Adrenal gland (tissue), 19 donors: ENCODE measurements at places on chromosomes 6 and 20.
A peak's percentile ranks its signal among the peaks of the same experiment; 100 is the strongest.

- no peaks in the 10 kb centered on the region for H3K36me3 ChIP-seq
- H3K4me3 ChIP-seq, result peak overlapping the region; percentile 44
- no peaks in the 10 kb centered on the region for H3K27me3 ChIP-seq
- no peak overlapping the region for H3K27ac ChIP-seq
These were observed 898 bp downstream of the LAMA4 start for GRCh38 chr6:112253498-112253840.

GRCh38 chr20:58717278-58718091 is 24.9 kb downstream of the NPEPL1 start:
- DNase-seq, result peak; percentile 9
- no peaks in the 10 kb centered on the region for H3K27me3 ChIP-seq
- no peaks in the 10 kb centered on the region for H3K4me1 ChIP-seq
- H3K36me3 ChIP-seq, result no peaks in the 10 kb centered on the region
- no peak overlapping the region for H3K4me3 ChIP-seq

DNA sequence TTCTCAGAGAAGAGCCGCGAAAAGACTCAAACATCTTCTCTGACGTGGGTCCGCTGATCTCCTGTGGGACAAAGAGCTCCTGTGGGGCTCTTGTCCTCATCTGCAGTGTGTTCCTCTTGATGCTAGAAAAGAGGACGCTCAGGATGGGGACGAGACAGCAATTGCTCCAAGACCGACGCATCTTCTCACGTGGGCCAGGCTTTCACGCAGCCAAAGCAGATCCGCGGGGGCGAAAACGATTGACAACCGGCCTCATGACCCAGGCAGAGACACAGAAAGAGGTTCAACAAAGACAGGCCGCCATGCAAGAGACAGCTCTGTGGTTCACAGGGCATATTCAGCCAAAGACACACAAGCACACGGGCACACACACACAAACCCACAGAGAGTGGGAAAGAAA is 971.8 kb upstream of the DEFB115 start:
- no peaks in the 10 kb centered on the region for H3K36me3 ChIP-seq
- H3K27me3 ChIP-seq, result no peaks in the 10 kb centered on the region
- no peak overlapping the region for H3K27ac ChIP-seq
- no peaks in the 10 kb centered on the region for H3K4me1 ChIP-seq

- no peak for DNase-seq
- H3K4me3 ChIP-seq, result no peak overlapping the region
- H3K27ac ChIP-seq, result no peak overlapping the region
- H3K4me1 ChIP-seq, result no peaks in the 10 kb centered on the region
- H3K36me3 ChIP-seq, result no peaks in the 10 kb centered on the region
These were observed 126.0 kb downstream of the RNASET2 start for GRCh38 chr6:166830185-166830890.

DNA sequence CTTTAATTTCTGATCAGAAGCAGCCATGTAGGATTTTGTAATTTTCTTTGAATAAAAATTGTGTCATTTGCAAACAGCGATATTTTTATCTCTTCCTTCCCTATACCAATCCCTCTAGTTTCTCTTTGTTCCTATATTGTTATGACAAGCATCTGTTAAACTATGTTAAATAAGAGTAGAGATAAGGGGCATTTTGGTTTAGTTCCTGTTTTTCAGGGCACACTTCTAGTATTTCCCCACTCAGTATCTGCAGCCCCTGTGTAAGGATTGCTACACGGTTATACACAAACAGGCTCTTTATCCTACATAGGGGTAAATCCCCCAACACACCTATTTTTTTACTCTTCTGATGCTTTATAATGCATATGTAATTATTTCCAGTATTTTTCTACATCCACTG is 42.1 kb downstream of the TRERF1 start:
- no peak overlapping the region for H3K27ac ChIP-seq
- DNase-seq, result no peak
- H3K36me3 ChIP-seq, result no peaks in the 10 kb centered on the region
- H3K4me3 ChIP-seq, result no peak overlapping the region
- no peaks in the 10 kb centered on the region for H3K27me3 ChIP-seq
- H3K4me1 ChIP-seq, result peaks cover 10% of the 10 kb centered on the region

DNA sequence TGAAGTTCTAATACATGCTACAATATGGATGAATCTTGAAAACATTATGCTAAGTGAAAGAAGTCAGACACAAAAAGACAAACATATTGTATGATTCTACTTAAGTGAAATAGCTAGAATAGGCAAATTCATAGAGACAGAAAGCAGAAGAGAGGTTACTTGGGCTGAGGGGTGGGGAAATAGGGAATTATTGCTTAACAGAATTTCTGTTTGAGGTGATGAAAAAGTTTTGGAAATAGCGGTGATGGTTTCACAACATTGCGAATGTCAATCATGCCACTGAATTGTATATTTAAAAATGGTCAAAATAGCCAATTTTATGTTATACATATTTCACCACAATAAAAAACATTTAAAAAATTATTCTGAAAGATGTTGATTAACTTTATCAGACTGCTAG is 6.1 kb downstream of the SLC26A8 start:
- H3K36me3 ChIP-seq, result no peaks in the 10 kb centered on the region
- no peak overlapping the region for H3K4me3 ChIP-seq
- no peaks in the 10 kb centered on the region for H3K27me3 ChIP-seq
- H3K4me1 ChIP-seq, result no peaks in the 10 kb centered on the region
- DNase-seq, result no peak

- H3K27ac ChIP-seq, result no peak overlapping the region
- no peaks in the 10 kb centered on the region for H3K4me1 ChIP-seq
- no peaks in the 10 kb centered on the region for H3K27me3 ChIP-seq
- no peak overlapping the region for H3K4me3 ChIP-seq
These were observed 48.0 kb upstream of the STXBP5 start for GRCh38 chr6:147156218-147156617.

DNA sequence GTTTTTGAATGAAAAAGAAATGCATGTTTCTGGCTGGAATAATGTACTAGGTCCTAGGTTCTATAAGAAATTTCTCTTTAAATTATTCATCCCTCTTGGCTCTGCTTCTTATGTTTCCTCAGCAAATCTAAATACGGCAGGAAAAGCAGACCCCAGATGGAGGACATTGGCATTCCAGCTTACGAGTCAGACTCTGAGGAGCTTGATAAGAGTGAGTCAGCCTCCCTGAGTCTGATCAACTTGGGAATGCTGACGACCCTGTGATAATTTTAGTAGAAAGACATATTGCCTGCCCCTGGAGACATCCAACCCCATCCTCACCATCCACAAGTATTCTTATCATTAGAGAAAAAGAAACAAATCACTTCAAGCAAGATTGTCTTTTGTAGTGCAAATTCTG is 509.7 kb upstream of the MARCKS start:
- no peak overlapping the region for H3K27ac ChIP-seq
- H3K36me3 ChIP-seq, result no peaks in the 10 kb centered on the region
- no peak for DNase-seq
- H3K27me3 ChIP-seq, result no peaks in the 10 kb centered on the region

DNA sequence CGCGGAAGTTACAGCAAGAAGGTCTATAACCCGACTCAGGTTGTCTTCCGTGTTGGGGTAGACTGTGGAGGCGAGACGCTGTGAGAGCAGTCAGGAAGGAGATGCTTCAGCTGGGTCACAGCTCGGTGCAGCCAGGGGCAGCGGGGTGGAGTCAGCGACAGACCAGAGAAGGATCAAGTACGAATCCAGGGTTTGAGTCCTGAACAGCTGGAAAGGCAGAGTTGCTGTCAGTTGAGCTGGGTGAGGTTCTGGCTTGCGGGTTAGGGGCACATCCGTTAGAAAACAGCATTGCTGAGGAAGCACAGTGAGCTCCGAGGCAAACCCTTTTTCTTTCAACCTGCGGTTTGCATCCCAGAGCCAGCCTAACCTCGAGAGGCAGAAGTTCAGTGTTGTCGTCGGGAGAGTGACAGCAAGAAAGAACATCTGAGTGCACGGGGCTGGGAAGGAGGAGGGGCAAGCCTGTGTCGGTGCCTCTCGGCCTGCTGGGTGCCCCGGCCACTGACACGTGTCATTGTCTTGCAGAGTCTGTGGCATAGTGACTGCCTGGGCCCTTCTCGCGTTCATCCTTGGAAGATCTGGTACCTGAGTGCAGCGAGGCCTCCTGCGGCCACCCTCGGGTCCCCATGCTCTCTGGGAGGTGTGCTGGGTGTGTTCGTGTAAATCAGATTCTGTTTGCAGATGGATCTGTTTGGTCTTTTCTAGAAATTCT is 20.0 kb downstream of the PNLDC1 start:
- H3K27ac ChIP-seq, result no peak overlapping the region
- no peak overlapping the region for H3K4me3 ChIP-seq
- DNase-seq, result no peak
- H3K36me3 ChIP-seq, result no peaks in the 10 kb centered on the region
- H3K27me3 ChIP-seq, result no peaks in the 10 kb centered on the region

DNA sequence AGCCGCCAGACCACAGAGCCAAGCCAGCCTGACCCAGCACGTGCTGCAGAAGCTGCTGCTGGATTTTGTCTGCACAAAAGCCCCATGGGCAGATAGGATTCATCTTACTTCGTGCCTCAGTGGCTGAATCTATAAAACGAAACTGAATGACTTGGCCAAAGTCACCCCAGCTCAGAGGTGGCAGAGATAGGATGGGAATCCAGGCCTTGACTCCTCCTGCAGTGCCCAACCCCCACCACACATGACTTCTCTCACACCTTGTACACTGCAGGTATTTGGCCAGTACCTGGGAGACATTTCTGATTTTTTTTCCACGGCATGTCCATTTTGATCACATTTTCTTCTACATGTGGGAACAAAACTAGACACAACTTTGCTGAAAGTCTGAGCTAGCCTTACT is 182.1 kb downstream of the ANKRD60 start:
- H3K27me3 ChIP-seq, result no peaks in the 10 kb centered on the region
- no peak for DNase-seq
- H3K36me3 ChIP-seq, result no peaks in the 10 kb centered on the region
- no peak overlapping the region for H3K27ac ChIP-seq
- H3K4me1 ChIP-seq, result no peaks in the 10 kb centered on the region

GRCh38 chr6:11236076-11236750 is 3.7 kb upstream of the NEDD9 start:
- H3K27me3 ChIP-seq, result no peaks in the 10 kb centered on the region
- no peak overlapping the region for H3K4me3 ChIP-seq
- peaks cover 5% of the 10 kb centered on the region for H3K4me1 ChIP-seq
- no peaks in the 10 kb centered on the region for H3K36me3 ChIP-seq

DNA sequence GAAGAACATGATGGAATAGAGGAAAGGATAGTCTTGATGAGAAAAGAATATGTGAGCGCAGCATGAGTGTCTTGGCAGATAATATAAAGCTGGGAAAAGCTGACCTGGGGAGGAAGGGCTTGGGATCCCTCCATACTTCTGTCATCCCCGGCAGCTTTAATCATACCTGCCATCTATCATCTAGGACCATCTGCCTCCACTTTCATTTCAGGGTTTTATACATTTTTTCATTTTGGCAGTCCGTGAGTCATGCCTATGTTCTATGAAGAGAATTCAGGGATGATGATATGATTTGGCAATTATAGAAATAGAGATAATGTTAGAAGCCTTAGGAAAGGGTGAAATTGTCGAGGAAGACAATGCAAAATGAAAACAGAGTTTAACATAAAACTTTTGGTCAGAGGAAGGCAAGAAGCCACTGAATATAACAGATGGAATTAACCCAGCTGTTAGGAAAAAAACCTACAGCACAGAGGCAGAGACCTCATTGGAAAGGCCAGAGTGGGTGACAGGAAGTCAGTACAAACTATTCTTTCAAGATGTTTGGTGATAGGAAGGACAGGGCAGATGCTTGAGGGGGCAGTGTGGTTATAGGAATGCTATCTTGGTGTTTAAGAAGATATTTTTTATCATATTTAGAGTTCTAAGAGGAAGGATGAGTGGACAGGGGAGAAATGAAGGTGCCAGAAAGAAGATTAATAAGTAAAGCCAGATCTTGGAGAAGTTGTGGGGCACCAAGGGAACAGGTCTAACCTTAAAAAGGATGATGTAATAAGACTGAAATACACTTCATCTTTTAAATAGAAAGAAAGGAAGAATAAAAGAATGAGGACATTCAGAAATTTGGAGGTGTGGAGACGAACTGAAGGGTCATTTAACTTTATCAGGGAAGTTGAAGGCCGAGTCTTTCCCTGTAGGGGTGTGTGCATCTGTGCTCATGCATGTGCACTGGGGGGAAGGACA is 37.8 kb downstream of the MARCKS start:
- H3K27ac ChIP-seq, result no peak overlapping the region
- H3K4me3 ChIP-seq, result no peak overlapping the region
- no peak for DNase-seq
- no peaks in the 10 kb centered on the region for H3K4me1 ChIP-seq
- no peaks in the 10 kb centered on the region for H3K27me3 ChIP-seq

GRCh38 chr20:51966296-51966971 is 164.1 kb upstream of the SALL4 start:
- no peaks in the 10 kb centered on the region for H3K36me3 ChIP-seq
- H3K27me3 ChIP-seq, result no peaks in the 10 kb centered on the region
- H3K4me3 ChIP-seq, result no peak overlapping the region
- peak; percentile 66 for DNase-seq
- H3K27ac ChIP-seq, result no peak overlapping the region

DNA sequence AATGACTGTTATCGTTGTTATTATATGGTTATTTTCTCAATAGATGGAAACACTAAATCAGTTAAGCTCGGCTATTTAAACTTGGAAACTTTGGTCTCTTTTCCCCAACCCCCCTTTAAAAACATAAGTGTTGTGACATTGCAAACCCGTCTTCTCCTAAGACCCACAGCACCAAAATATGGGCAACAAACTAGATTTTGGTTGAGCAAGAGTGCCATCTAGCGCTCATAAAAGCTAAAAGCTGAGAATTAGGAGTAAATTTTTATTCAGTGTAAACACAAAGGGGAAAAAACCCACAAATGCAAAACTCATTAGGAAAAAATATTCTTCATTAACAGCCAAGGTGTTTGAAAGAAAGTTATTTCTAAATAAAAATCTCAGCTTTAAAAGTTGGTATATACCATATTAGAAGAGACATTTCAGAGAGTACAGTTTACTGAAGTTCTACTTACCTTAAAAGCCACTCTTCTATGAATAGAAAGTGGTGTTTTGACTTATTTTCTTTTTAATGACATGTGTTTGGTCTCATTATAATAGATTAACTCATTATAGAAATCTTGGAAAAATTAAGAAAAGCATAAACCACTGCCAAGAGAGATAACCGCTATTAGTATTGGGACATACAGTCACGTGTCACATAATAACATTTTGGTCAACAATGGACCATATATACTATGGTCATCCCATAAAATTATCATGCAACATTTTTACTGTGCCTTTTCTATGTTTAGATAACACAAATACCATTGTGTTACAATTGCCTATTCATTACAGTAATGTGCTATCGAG is 21.1 kb downstream of the SESN1 start:
- no peaks in the 10 kb centered on the region for H3K27me3 ChIP-seq
- no peaks in the 10 kb centered on the region for H3K4me1 ChIP-seq
- no peaks in the 10 kb centered on the region for H3K36me3 ChIP-seq

GRCh38 chr6:133047065-133047665 is 194.0 kb upstream of the EYA4 start:
- H3K36me3 ChIP-seq, result no peaks in the 10 kb centered on the region
- no peaks in the 10 kb centered on the region for H3K27me3 ChIP-seq
- H3K4me3 ChIP-seq, result no peak overlapping the region
